ENCODE measurements at places on chromosomes 7 and 10.

GRCh38 chr7:154978017-154978416 is 24.9 kb downstream of the PAXIP1 start:
- DNase-seq = no peak

DNA sequence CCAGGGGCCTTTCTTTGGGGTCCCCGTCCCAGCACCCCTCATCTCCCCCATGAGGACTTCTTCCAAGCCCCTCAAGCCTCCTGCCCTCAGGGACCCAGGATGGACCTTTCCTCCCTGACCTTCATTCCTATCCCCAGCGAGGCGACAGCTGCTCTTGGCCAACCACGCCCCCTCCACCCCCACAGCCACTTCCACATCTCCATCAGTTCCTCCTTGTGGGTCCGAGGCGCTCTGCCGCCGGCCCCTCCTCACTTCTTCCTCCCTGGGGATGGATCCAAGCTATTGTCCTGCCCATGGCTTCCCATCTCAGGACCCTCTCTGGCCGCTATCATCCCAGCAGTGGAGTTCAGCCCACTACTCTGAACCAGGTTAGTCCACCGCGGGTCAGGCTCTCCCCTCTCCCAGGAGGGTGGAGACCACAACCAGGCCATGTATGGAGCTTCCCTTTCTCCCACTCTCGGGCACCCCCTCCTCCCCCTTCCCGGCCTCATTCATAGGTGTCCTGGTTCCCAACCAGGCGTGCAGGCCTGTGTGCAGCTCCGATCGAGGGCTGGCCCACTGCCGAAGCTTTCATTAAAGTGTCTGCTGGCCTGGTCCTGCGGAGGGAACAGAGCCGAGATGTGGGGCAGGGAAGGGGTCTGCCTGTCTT is 1.7 kb upstream of the SH2B2 start:
- DNase-seq = no peak

GRCh38 chr10:53140506-53140905 is 367.9 kb upstream of the MBL2 start:
- no peak for DNase-seq

DNA sequence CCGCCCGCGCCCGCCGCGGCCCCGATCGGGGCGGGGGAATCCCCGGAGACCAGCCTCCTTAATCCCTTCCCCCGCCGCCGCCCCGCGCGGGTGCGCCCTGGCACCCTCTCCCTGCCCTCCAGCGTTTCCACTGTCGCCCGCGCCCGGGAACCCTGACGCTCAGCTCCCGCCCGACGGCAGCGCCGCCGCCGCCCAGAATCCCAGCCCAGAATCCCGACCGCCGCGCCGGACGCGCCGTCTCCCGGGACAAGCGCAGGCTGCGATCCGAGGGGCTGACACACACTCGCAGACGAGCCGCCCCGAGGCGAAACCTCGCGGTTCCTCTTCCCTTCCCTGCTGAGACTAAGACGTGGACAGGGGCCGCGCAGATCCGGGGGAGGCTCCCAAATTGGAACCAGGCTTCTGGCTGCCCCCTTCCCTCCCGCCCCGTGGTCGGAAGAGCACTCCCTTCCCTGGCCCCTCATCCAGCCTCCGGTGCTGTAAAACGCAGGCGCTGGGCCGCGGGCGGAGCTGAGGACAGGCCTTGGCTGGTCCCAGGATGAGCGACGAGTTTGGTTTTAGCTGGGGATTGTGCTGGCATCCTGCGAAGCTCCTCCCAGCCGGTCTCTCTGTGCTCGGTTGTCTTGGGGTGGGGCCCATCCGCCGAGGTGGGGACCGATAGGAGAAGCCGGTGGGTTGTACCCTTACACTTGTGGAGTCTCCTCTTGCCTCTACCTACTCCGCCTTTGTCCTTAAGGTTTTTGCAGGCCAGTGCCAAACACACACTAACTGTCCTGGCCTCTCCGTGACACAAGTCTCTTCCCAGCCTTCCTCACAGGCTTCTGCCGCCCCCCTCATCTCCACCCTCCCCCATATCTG is 1.1 kb downstream of the MARVELD1 start:
- no peak for DNase-seq

DNA sequence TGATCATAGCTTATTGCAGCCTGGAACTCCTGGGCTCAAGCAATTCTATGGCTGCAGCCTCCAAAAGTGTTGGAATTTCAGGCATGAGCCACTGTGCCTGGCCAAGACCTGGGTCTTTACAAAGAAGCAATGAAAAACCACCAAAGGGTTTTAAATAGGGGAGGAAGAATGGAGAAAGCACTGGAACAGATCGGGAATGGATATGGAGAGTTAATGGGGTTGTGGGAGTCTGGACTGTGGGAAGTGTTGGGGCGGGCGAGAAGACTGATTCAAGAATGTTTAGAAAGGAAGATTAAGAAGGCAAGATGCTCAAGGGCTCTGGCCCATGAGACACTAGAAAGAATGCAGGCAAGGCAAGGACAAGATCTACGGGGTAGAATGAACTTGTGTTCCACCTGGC is 98.5 kb downstream of the CARD11 start:
- no peak for DNase-seq

- no peak for DNase-seq
Observed at GRCh38 chr7:91565499-91566401, 301.5 kb downstream of the FZD1 start.

GRCh38 chr7:132519936-132520335 is 56.3 kb downstream of the PLXNA4 start:
- no peak for DNase-seq

DNA sequence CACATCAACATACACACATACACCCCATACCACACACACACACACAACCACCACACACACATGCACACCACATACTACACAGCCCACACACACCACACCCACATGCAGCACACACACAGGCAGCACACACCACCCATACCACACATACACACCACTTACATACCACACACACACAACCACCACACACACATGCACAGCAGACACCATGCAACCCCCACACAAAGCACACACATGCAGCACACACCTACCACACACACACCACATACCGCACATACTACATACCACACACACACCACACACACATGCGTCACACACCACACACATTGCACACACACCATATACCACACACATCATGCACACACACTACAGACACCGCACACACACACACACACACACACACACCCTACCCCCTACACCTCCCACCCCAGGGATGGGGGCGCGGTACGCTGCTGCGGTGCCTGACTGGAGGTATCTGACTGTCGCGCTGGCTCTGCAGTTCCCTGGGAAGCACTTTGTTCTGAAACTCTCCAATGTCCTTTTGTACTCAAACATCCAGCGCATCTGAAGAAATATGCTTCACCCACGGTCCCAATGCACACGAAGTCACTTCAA is 5.4 kb upstream of the TRPV6 start:
- DNase-seq = no peak

DNA sequence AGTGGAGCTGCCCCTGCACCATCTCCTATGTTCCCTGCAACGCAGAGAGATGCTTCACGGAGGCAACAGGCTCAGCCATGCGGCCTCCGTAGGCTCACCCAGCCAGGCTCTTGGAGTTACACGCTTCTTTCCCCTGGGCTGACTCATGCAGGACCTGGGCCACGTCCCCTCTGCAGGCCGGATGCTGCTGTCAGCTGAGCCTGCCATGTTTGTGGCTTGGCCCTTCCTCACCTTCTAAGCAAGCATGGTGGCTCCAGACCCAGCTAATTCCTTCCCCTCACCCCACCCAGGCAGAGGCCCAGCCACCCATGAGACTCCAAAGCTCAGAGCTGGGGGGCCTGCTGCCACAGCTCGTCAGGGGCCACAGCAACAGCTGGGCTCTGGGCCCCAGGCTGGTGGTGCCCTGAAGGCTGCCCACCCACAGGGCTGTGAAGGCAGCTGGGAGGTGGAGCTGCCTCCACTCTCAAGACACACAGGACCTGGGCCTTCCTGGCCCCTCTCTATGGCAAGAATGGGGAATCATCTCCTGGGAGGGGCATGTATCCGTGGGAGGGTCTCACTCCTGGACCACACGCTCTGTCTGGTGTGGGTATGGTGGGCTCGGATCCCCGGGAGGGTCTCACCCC is 219.6 kb downstream of the ELFN1 start:
- DNase-seq = no peak

GRCh38 chr7:155458878-155459699 is 1.2 kb downstream of the EN2 start:
- no peak for DNase-seq

- no peak for DNase-seq
Observed at GRCh38 chr7:137957887-137958286, 44.0 kb downstream of the CREB3L2 start.

DNA sequence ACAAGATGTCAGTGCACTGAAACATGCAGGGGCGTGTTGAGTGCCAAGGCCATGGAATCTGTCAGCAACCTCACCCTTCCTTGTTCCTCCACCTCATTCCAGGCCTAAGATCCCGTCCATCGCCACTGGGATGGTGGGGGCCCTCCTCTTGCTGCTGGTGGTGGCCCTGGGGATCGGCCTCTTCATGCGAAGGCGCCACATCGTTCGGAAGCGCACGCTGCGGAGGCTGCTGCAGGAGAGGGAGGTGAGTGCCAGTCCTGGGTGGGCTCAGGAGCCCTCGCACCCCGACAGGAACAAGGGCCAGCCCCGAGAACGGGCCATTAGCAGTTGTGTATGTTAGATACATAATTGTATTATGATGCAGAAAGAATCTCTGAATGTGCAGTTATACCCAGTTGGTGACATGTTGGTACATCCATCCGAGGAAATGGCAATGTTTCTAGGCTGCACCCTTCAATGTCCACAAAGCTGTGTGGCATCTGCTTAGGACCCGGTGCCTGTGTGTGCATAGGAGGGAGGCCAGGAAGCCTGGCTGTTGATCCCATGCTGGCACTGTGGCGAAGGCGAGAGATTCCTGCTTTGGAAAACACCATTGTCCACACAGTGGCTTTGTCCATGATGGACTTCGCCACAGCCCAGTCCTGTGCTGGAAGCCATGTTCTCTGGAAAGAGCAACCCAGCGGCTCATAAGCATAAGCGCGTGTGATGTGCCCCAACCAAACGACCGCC is 154.2 kb downstream of the EGFR start:
- no peak for DNase-seq

DNA sequence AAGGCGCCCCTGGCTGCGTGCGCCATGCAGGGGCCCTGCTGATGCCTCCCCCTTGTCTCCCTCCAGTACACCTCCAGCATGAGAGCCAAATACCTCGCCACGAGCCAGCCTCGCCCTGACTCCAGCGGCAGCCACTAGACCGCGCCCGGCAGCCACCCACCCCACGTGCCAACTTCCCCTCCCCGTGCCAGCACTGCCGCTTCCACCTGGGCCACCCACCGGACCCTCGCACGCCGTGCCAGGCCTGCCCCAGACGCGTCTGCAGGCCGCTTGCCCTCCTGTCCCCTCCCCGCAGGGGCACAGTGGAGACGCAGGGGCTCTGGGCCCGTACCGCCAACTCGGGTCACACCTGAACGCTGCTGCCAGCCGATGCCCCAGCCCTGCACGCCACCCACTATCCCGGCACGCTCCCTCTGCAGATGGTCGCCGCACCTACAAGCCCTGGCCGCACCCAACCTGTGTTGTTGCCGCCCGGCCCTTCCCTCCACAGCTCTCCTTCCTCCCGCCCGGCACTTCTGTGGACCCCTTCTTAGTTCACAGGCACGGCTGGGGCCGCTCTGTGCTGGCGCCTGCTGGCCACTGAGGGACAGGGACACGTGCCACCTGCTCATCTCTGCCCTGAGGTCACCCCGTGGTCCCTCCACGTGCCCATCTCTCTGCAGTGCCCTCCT is 26.3 kb upstream of the AMZ1 start:
- no peak for DNase-seq

GRCh38 chr7:16027396-16027795 is 340.9 kb upstream of the MEOX2 start:
- DNase-seq = no peak

GRCh38 chr7:111987115-111987826 is 218.9 kb downstream of the DOCK4 start:
- no peak for DNase-seq

GRCh38 chr7:22219739-22220493 is 137.0 kb downstream of the RAPGEF5 start:
- DNase-seq = no peak

GRCh38 chr10:15485027-15485426 is 113.9 kb upstream of the FAM171A1 start:
- DNase-seq = no peak

- no peak for DNase-seq
Observed at GRCh38 chr7:114889646-114890285, 32.1 kb upstream of the MDFIC start.

GRCh38 chr7:104241538-104242209 is 33.9 kb upstream of the ORC5 start:
- DNase-seq = no peak

DNA sequence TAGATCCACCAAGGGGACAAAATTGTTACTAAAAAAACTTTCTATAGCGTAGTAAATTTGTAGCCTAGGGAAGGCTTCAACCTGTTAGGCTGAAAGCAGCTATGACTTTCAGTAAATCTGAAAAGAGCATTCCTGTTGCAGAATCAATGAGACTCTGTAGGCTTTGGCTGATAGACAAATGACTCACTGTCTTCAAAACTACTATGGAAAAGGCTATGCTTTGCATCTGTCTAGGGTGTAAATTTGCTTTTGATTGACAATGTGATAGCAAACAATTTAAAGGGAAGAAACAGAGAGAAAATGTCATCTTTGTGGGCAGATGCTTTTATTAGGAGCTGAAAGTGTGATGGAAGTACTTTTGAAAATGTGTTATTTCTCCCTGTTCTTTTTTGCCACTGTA is 60.6 kb downstream of the ARL5B start:
- no peak for DNase-seq

GRCh38 chr7:99061001-99061776 is 82.7 kb downstream of the SMURF1 start:
- DNase-seq = no peak

- no peak for DNase-seq
Observed at GRCh38 chr10:38027986-38028385, 17.5 kb downstream of the ZNF33A start.

DNA sequence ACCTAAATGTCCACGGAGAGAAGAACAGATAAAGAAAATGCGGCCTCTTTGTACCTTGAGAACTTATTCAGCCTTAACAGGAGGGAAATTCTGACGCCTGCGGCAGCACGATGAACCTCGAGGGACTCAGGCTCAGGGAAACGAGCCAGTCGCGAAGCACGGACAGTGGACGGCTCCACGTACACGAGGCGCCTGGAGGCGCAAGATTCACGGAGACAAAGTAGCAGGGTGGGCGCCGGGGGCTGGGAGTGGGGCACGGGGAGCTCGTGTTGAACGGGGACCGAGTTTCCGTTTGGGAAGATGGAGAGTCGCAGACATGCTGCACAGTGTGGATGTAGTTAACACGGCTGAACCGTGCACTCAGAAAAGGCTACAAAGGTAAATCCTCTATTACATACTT is 13.2 kb upstream of the UTF1 start:
- DNase-seq = no peak

All from stimulated activated CD8-positive, alpha-beta memory T cell treated with anti-CD3 and anti-CD28 coated beads, Interleukin-7, amount 100 ng/mL, for 1 hour (primary cell).